Germinal center (tissue), 1 donor: ENCODE measurements at places on chromosomes 7 and 10.

DNA sequence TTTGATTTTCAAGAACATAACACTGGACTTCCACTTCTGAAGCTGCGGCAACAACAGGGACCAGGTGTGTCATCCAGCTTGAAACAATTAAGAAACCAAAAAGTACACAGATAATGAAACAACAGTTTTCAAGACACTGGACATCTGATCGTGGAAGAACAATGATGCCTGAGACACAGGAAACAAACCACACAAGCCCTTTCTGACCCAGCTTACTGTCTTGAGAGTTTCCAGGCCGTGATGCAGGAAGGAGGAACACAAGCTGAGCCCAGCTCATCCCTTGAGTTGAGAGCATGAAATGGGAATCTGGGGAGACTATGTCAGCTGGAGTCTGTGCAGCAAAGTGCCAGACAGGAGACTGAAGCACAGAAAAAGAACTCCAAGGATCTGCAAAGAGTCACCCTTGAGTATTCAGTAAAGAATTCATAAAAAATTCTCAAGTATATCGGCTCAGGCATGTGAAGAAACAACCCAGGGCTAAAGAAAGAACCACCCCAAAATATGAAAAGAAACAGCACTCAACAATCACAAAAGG is 91.6 kb downstream of the RNF32 start:
- no peak for DNase-seq

DNA sequence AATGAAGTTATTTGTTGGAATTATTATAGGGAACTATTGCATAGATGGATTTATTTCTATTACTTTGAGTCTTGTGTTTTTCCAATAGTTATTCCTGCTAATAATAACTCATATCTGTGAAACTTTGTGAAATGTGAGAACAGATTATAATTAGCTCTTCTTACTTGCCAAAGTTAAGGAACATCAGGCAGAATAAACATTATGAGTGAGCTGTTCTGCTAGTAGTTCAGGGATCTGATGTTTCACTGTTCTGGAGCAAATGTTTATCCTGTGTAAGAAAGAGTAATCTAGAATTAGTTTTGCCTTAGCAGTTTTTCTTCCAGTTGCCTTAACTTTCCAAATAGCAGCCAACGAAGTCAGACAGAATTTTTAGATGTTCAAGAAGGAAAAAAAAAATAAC is 245.2 kb upstream of the PLXDC2 start:
- no peak for DNase-seq

GRCh38 chr7:146736446-146737190 is 620.0 kb downstream of the CNTNAP2 start:
- DNase-seq: no peak

DNA sequence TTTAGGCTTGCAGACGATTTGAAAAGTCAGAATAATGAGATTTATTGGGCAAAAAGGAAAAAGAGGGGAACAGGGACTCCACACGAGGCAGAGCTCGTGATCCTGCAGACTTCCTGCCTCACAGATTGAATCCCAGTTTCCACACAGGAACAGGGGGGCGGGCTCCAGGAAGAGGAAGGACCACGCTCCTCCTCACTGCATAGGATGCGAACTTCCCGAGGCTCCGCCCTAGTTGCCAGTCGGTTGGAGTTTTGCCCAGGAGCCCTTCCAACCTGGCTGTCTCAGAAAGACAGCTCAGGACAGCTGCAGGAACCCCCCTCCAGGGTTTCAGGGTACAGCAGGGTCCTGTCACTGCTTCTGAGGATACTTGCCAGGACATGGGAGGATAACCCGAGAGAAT is 488.3 kb upstream of the ADARB2 start:
- no peak for DNase-seq

GRCh38 chr10:113705344-113705652 is 25.6 kb downstream of the CASP7 start:
- no peak for DNase-seq

DNA sequence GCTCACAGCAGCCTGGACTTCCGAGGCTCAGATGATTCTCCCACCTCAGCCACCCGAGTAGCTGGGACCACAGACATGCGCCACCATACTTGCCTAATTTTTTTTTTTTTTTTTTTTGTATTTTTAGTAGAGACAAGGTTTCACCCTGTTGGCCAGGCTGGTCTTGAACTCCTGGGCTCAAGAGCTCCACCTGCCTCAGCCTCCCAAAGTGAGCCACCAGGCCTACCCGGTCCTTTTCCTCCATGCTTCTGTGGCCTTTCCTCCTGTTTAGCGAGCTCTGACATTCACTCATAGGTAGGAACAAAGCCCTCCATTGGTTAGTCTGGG is 50.1 kb upstream of the SRPK2 start:
- DNase-seq: no peak

DNA sequence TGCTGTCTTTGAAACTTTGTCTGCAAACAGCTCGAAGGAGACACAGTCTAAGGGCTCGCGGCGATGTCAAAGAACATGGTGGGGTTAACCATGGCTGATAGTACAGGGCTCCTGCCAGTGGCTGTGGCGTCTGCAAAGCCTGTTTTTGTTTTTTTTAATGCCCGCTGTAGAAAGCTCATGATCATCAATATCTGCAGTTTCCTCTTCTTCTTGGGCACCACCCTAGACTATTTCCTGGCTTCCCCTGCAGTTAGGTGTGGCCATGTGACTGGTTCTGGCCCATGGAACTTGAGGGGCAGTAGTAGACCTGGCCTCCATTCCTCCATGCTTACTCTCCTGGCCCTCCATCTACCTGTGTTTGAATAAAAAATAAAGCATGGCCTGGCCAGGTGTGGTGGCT is 21.8 kb upstream of the SAMD8 start:
- no peak for DNase-seq

DNA sequence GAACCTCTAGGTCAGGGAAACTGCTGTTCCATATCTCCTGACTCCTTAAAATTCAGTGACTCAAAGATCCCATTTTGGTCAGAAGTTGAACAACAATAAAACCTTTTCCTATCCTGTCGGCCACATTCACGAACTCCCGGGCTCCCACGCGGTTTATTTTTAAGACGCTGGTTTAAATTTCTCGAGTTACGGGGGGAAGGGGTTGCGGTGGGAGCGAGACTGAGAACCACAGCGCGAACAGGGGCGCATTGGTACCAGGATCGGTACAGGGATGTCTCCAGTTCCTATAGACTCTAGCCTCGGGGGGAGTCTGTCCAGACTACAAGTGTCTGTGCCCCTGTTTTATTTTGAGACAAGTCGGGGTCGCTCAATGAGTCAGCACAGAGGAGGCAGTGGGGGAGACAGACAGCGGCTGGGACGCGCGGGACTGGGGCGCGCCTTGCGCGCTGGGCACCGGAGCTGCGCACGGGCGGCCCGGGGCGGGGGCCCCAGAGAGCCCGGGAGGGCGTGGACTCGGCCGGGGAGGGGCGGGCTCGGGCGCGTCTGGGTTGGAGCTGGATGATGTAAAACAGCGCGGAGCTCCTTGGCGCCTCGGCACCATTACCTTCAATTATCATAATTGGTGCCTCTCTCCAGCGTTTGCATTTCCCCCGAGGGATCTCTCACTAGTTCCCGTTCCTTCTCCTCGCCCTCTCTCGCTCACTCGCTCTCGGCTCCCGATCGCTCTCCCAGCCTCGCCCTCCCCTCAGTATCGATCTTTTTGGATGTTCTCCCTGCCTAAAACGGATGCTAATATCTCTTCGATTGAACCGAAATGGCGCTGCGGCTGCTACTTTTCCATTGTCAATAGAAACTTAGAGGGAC is 8.7 kb upstream of the BAMBI start:
- DNase-seq: peak; percentile 37

DNA sequence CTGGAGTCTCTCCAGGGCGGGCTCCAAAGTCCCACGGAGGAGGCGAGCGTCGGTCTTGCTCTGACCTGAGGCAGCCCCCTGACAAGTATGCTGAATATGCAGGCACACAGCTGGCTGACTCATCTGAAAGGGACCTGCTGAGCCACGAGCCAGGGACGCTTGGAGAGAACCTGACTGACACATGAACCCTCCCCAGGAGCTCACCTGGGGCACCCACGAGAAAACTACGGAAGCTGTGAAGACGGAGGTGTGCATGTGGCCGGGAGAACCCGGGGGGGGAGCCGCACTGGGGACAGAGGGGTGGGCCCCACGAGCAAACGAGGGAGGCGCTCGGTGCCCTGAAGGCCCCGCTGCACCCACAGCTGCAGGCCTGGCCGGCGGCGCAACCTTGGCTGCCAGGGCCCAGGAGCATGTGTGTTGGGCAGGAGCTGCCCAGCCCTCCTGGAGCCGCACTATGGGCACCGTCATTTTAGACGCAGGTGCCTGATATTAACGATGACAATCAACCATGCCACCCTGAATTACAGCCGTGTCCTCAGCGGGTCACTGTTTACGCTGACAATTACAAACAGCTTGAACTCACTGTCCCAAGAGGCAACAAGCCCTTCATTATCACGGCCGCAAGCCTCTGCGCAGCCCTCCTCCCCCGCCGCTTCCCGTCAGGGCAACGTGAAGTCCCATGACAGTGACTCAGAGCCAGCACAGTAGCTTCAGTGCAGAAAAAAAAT is 64.7 kb downstream of the DIP2C start:
- DNase-seq: no peak

DNA sequence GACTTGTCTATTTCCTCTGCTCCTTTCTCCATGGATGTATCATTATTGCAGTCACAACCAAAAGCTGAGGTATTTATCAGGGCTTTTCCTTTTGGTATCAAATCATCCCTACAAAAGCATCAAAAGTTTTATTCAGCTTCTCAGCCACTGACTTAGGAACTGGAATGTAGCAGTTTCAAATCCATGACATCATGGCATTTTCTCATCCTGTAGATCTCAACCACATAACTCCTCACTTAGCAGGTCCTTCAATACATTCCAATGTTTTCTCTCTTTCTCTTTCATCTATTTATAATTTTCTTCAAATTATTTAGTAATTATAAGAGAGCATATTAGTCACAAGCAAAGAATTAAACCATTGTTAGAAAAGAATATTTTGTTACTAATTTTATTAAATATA is 537.4 kb upstream of the SORCS1 start:
- DNase-seq: no peak

DNA sequence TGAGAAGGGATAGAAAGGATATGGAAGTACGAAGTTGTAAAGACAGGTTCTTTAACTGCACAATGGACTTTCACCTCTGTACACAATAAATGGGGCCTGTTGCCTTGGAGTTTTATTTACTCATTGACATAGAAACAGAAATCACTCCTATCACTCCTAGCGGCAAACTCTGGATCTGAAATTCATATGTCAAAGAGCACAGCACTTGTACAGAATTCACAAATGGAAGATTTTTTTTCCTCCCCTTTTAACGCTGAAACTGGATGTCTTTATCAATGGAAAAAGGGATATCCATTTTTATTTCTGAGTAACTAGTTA is 18.2 kb downstream of the NT5C3A start:
- DNase-seq: no peak

DNA sequence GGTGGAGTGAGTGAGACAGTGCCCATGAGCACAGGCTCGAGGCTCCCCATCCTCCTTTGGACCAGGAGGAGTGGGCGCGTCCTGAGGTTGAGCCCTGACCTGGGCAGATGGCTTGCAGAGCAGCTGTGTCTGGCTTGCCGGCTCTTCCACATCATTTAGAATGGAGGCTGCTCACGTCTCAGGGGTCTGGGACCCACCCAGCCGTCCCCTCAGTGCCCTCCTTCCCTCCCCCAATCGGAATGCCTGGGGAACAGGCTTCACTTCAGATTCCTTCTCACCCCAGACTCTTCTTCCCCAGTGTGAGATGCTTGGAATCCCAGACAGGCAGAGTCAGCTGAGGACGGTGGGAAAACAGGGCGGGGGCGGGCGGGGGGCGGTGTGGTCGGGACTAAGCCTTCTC is 968.6 kb upstream of the ZNF722 start:
- DNase-seq: no peak

DNA sequence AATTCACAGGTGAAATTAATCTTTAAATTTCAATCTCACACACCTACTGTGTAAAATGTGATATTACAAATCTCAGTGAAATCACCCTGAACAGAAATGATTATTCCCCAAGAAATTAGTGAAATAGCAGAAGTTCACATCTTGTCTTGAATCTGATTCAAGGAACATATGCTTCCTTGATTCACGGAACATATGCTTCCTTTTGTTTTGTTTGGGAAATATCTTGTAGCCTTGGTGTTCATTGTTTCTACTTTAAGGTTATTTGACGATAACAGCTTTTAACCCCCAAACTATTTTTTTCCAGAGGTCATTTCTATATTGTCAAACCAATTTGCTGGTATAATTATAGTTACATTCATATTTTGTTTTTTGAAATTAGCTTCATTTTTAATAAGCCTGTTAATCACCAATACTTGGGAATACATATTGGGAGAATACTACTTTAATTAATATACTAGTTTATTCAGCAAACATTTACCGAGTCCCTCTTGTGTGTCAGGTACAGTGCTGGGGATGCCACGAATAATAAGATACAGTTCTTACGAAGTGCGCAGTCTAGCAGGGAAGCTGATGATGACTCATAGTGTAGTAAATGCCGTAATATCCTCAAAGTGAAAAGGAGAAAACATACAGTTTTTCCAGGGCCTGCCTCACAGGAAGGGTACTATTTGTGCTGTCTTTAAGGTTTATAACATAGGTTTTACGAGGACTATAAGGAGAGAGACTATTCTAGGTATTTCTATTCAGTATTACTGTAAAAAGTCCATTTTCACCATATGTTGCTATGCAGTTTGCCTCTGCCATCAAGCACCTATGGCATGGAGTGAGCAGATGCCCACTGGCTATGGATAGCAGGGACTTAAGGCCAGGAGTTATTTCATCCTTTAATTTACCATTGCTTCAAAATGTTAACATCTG is 32.5 kb downstream of the PRKAR2B start:
- DNase-seq: no peak

GRCh38 chr7:309586-310228 is 19.7 kb downstream of the FOXL3 start:
- no peak for DNase-seq

GRCh38 chr7:14478834-14479510 is 423.6 kb downstream of the DGKB start:
- no peak for DNase-seq

DNA sequence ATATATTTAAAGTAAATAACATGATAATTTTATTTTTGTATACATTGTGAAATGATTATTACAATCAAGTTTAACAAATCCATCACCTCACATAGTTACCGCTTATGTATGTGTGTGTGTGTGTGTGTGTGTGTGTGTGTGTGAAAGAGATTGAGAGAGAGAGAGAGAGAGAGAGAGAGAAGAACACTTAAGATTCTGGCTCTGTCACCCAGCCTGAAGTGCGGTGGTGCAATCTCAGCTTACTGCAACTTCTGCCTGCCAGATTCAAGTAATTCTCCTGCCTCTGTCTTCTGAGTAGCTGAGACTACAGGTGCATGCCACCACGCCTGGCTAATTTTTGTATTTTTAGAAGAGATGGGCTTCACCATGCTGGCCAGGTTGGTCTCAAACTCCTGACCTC is 17.8 kb downstream of the LYZL1 start:
- no peak for DNase-seq

- no peak for DNase-seq
These were observed 973 bp downstream of the GPR158 start for GRCh38 chr10:25175527-25176420.

DNA sequence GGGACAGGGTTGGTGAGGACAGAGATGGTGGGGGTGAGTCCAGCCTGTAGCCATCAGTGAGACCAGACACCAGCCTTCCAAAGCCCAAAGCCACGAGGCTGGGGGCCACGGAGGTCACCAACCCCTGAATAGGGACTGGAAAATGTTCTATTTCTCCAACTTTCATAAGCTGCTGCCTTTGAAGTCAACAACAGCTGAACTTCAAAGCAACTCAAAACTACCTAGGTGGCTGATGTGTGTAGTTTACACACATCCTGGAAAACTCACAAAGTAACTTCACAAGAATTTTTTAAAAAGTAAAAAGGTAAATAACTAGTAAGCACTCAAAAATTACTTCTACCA is 88.8 kb downstream of the CHST15 start:
- no peak for DNase-seq
